ENCODE measurements at places on chromosomes 12 and 14.

- no peak for DNase-seq
These were observed 41.1 kb downstream of the SLCO1B1 start for GRCh38 chr12:21172079-21172478.

DNA sequence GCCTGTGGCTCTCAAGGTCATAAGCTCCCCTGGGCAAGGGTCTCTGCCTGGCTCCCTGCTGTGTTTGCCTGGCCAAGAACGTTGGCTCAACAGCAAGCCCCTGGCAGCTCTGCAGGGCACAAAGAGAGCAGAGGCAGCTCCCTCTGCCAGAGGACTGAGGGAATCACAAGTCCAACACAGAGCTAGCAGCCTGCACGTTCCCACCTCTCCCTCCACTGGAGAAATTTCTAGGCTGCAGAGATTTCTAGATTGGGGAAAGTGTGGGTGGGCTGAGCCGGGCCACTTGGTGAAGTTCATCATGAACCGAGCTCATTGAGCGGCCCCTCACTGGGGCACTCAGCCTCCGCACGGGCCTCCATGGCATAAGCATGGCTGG is 19.8 kb downstream of the ZFYVE21 start:
- DNase-seq, result no peak

GRCh38 chr14:99199846-99200653 is 71.9 kb downstream of the BCL11B start:
- DNase-seq, result peak; percentile 34

- peak; percentile 79 for DNase-seq
These were observed 29.0 kb upstream of the MAX start for GRCh38 chr14:65131301-65131701.

- DNase-seq, result no peak
These were observed 71.6 kb upstream of the KRAS start for GRCh38 chr12:25322351-25322750.

DNA sequence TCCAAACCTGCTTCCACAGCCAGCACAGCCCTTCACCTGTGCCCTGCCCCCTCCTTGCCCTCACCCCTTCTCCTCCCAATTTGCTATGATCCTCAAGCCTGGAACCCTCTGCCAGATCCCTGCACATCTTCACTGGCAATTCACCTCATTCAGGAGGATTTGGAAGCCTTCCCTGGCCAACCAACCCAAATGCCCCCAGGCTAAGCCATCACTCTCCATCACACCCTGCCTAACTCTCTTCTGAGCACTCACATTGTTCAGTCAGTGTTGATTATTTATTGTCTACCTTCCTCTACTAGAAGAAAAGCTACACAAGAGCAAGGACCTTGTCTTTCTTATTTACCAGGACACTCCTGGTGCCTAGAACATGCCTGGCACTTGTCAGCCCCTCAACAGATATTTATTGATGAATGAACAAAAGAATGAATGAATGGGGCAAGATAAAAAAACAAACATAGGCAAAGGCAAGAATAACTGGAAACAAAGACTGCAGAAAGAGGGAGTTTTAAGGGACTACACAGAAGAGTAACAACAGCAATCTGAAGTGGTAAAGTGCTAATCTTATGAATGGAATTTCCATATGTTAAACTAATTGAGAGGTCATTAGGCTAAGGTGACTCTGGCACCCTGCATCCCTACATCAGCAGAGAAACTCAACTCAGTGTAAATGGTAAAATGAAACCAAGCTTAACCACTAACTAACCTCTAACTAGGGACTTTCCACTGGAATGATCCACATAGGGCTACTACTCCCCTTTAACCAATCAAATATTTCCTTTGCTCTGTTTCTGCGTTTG is 33.4 kb downstream of the TMTC1 start:
- no peak for DNase-seq

- DNase-seq, result no peak
These were observed 37.5 kb downstream of the TMEM260 start for GRCh38 chr14:56617084-56617483.

- peak; percentile 55 for DNase-seq
These were observed 201.7 kb upstream of the PLXNC1 start for GRCh38 chr12:93946542-93947150.

DNA sequence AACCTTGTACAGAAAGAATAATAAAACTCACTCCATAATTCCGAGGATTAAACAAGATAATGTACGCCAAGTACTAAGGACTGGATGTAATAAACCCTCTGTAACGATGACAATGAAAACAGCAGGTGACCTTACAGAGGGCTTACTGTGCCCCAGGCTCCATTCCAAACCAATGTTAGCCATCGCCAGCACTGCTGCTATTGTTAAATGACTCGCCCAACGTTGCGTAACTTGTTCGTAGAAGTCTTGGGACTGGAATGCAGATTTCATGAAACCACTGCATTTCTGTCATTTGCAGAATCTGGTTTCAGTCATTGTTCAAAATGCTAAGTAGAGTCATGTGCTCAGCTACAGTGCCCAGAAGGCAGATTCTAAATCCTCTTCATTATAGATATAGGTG is 728 bp upstream of the STON2 start:
- peak; percentile 93 for DNase-seq

DNA sequence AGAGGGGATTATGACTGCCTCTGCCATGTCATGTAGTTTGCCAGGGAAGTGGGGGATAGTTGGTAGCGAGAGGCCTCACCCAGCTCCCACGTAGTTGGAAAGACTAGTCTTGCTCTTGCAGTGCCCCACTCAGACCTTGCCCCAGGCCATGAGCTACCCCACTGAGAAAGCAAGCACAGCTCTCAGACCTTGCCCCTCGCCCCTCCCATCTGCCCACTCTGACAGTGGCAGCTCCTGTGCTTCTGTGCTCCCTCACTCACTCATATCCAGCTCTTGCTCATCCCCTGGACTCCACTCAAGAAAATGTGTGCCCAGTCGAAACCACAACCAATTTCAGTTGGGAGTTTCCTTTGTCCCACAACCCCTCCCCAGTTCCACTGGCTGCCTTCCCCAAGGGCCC is 55.5 kb upstream of the BDKRB2 start:
- no peak for DNase-seq

- DNase-seq, result no peak
These were observed 47.0 kb downstream of the IFT81 start for GRCh38 chr12:110171186-110171538.

DNA sequence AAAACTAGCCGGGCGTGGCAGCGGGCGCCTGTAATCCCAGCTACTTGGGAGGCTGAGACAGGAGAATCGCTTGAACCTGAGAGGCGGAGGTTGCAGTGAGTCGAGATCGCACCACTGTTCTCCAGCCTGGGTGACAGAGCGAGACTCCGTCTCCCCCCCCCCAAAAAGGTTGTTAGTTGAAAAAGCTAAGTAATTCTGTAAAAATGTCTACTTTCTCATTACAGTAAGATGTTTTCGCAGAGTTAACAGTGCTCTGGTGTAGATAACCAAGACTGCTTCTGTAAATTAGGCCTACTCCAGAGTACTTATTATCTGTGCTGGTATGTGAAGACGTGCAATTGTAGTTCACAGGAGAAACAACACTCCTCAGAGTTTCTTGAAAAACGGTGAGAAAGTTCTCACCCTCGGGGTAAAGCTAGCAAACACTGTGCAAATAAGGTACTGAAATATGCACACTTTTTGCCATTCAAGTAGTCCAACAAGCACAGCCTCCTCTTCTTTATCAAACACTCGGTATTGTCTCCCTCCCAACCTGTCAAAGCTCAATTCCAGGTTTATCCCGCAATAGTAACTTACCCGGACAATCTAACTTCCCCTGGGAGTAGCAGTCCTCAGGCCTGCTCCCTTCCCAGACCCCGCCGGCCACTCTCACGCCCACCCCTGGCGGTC is 974 bp downstream of the BTBD7 start:
- DNase-seq, result no peak

GRCh38 chr12:111412007-111412829 is 6.5 kb downstream of the SH2B3 start:
- DNase-seq, result no peak

GRCh38 chr14:72243309-72244293 is 311.4 kb downstream of the RGS6 start:
- DNase-seq, result no peak

GRCh38 chr12:117489671-117490070 is 128.2 kb upstream of the NOS1 start:
- DNase-seq, result no peak

DNA sequence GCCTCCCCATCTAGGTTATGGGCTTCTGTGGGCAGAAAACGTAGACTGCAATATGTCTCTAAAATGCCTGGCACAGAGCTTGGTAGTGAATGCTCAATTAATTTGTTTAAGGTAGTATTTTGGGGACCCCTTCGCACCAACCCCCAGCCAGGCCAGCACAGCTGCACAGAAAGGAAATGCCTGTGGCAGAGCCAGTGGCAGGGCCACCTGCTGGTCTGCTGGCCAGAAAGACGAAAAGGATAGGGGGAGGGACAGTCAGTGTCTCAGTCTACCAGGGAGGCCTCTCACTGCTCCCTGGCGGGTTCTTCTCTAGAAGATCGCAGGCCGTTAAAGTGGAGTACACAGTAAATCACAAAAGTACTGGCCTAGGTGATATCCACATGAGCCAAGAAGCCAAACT is 3.5 kb downstream of the RAB15 start:
- no peak for DNase-seq

DNA sequence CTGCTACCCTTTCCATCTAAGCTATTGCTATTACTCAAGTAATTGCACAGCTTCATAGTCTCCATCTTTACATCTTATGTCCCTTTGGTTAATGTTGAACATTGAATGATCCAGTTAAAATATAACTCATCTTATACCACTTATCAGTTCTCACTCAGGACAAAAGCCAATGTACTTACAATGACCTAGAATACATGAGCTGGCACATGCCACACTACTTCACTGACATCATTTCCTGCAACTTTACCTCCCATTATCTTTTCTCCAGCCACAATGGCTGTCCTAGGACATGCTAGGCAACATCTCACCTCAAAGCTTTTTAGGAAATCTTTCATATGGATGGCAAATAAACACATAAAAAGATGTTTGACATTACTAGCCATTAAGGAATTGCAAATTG is 309.2 kb downstream of the FOXG1 start:
- DNase-seq, result no peak

DNA sequence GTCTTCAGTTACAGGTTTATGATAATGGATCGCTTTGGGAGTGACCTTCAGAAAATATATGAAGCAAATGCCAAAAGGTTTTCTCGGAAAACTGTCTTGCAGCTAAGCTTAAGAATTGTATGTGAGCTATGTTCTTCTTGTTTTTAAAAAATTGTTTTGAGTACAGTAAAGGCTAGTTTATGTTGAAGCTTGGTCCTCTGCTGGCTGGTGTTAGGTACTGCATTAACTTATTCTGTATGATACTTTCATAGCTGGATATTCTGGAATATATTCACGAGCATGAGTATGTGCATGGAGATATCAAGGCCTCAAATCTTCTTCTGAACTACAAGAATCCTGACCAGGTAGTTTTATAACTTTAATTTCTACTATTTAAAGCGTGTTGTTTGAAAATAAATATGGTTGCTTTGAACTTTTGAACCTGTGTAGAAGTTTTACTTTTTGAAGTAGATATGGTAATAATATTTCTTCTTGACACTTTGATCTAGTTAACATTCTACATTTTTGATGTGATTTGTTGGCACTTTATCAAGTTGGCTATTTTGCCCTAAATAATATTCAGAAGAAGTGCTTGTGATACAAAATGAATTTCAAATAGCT is 55.7 kb downstream of the VRK1 start:
- DNase-seq, result peak; percentile 17

DNA sequence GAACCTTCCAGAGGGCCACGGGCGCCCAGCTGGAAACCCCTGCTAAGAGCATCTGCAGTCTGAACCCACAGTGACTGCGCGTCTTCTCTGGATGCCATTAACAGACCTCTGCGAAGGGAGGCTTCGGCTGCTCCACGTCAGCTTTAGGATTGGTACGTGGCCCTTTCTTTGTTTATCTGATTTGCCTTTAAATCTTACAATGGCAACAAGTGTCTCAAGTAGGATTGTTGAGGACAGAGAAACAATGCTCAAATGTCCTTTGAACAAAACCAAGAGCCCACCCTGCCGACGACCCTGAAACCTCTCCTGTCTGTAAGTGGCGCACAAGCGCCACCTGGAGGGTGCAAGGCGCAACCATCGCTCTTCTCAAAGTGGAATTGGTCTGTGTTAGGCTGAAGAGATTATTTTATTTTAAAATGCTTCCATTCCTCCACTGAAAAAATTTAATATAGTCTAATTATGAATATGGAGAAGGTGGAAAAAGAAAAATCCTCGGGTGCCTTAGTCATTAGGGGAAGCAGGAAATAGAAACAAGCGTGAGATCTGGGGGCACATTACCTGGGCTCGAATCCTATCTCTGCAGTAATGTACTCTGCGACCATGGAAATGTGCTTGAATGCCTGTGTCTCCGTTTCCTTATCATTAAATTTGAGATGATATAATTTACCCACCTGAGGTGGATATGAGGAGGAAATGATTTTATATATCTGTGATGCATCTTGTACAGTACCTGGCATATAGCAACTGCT is 82.6 kb upstream of the PTPRB start:
- DNase-seq, result peak; percentile 30

DNA sequence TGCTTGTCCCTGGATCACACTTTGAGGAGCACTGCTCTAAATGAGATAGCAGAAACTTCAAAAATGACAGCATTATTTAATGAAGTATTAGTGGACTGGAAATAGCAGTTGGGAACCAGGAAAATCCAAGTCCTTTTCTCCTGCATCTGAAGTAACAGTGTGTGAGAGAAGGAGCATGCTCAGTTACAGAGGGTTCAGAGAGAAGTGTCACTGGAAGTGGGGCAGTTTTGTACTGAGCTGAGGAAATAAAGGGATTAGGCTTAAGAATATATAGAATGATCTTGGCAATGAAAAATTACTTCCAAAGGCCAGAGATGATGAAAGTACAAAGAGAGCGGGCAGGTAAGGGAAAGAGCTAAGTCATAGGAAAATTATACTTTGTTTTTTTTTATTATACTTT is 130.9 kb downstream of the MIPOL1 start:
- no peak for DNase-seq

GRCh38 chr14:36657399-36658122 is 4.1 kb upstream of the PAX9 start:
- no peak for DNase-seq
